ENCODE measurements at places on chromosomes 6 and 20.

DNA sequence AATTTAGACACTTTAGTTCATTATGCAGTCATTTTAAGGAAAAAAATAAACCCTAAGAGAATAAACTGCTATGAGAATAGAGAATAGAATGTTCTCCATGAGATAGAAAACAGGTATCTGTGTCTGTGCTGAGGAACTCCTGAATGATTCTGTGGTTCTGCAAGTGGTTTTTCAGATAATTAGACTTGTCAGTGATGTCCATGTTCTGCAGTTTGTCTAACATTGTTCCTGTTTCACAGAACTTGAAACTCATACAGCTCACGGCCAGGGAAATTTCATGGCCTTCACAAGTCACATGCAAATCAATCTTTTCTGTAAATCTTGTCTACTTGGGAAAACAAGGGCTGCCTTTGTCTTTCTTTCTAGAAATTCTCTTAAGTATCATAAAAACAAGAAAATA, 73.4 kb upstream of the HMGCLL1 start:
- DNase-seq = no peak

DNA sequence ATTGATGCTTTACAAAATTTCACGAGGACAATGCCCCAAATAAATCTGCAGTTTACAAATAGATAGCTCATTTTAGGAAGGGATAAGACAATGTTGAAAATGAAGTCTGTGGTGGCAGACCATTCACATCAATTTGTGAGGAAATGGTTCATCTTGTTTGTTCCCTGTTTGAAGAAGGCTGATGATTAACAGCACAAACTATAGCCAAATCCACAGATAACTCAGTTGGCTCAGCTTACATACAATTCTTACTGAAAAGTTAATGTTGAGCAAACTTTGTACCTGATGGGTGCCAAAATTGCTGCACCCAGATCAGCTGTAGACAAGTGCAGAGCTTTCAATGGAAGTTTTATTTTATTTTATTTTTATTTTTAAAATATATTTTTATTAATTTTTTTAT, 763.9 kb downstream of the DOK5 start:
- no peak for DNase-seq

DNA sequence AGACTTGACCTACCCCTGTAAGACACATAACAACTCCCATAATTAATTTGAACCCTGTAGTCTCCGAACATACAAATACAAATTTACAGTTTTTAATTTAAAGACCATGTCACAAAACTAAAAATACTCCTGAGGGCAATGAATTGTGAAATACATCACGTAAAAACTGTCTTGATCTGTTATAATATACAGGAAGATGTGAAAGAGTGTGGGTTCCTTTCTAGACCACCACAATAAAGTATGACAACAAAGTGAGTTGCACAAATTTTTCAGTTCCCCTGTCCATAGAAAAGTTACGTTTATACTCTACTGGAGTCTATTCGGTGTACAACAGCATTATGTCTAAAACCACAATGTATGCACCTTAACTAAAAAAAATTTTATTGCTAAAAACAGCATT, 11.0 kb upstream of the BLOC1S5 start:
- DNase-seq = no peak

- DNase-seq = no peak
Observed at GRCh38 chr20:35856866-35857265, 85.1 kb downstream of the PHF20 start.

- DNase-seq = no peak
Observed at GRCh38 chr6:41073968-41074691, 1.4 kb downstream of the NFYA start.

- DNase-seq = no peak
Observed at GRCh38 chr6:107342144-107342543, 117.2 kb downstream of the PDSS2 start.

DNA sequence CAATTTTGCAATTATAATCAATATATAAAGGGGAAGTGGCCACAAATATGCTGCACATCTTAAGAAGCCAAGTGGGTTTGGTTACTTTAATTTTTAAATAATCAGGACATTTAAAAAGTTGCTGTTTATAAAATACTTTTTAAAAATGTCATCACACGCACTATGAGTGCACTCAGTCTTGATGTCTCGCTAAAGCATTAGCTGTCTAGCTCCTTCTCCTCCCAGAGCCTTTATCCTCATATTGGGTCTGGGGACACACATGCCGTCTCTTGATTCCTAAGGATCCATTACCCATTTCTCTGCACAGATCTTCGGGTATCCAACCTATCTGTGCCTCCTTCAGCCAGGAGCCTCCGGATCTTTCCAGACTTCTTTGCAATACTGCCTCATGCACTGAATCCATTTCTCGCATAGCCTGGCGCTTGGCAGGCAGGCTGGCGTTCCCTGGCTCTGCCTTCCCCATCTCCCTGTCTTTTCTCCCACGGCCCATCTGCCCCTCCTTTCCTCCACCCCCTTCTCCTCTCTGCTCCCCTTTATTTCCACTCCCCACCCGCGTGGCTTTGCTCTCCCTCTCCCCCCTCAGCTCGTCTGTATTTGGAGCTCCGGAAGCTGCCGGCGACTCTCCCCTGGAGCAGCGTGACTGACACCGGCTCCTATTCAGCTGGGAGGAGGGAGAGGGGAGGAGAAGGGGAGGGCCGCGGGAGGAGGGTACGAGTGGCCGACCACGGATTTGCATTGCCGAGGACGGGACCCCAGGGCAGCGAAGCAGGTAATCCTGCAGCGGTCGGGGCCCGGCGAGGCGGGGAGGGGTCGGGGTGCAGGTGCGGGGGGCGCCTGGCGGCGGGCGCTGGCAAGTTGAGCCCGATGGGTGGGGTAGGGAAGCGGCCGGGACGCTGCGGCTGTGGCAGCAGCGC, at the start of gene CAP2:
CAP2 (plus strand) TSS at position 618 of the 914 bp plus-strand sequence. CDS start 27,961 bp downstream, outside the sequence.
- peak; percentile 83 for DNase-seq

DNA sequence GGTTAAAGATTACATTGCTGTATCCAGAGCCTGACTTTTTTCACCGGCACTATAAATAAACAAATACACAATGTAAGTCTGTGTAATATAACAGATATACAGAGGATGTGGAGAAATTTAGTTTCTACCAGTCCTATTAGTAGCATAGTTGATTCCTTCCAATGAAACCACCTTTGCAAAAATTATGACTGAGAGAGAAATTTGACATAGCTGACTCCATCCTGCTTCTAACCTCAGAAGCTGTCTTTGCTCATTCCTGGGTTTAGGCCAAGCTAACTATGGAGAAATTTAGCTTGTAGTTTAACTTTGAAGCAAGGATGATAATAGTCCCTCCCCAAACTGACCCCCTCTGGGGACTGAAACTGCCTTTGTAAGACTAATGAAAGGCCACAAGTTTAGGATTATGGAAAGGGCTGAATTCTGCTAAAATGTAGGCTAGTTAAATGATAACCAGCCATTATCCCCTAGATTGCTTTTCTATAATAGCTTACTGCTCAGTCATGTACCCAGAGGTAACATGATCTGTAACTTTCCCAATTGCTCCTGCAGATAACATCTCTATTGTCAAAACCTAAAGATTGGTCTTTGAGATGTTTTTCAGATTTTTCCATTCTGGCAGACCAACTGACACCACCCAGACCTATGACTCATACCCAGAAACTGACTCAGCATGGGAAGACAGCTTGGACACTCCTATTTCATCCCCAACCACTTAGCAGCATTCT, 172.8 kb upstream of the ARG1 start:
- DNase-seq = no peak

DNA sequence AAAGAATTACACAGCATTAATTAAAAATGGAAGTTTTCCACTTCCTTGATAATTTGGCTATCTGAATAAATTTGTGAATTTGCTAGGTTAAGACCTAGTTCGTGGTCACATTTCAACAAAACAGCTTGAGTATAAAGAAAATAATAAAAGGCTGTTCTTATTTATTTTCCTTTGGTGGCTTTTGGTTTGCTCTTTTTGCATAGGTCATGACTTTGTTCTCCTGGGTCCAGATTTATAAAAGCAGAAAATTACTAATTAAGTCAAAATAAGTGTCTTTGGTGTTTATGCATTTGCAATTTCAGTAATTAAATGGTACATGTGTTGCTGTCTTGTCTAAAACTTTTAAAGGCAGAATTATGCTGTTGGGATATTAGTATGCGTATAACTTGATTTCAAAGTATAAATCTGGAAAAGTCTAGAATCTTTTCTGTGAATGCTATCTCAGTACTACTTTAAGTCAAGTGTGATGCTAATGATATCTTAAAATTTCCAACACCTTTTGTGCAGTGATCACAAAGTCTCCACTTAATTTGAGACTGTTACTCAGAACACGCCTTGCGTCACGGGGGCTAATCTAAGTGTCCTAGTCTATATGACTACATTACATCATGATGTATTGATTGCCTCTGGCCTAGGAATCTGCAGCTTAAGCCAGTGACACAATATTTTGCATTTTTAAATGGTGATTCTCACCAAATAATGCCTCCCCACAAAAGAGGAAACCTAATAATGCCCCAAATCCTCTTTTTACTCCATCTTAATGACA, 41.0 kb downstream of the GNAS start:
- DNase-seq = no peak

DNA sequence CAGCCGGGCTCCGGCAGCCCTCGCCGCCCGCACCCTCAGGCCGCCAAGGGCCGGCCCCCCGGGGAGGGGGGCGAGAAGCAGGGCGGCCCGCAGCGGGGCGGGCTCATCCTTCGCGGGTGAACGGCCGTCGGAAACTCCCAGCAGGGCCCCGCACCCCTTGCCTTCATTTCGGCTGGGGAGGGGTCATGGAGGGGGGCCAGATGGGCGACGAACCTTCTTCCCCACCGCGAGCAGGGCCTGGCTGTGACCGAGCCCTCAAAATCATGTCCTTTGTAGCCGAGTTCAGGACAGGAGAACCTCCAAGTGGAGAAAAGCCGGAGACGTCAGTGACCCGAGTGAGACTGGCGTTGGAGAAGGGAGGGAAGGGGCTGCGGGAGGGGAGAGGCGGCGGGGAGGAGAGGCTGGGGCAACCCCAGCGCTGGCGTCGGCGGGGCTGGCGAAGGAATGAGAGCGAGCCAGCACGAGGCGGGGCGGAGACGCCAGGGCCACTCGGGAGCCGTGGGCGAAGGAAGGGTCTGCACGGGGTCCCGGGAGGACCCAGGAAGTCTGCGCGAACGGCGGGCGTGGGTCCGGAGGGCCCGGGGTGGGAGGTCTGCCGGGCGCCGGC, 571 bp upstream of the FOXC1 start:
- no peak for DNase-seq

DNA sequence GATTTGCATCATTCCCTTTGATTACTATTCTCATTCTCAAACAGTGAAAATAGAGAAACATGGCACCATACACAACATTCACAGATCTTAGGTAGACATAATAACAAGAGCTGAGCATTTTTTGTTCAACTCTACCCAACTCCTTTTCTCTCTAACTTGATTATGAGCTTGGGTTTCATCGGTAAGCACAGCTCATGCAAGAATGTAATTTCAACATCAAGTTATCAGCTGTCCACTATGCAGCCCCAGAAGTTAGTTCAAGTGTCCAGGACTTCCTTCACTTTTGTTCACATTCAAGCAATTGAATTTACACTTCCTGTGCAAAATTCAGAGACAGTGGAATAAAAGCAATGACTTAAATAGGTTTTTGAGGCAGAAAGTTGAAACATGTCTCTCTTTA, 297.7 kb upstream of the SASH1 start:
- DNase-seq = no peak

All from caudate nucleus (tissue), 63 donors.